ENCODE measurements at places on chromosomes 3 and 15.
A peak's percentile ranks its signal among the peaks of the same experiment; 100 is the strongest.

DNA sequence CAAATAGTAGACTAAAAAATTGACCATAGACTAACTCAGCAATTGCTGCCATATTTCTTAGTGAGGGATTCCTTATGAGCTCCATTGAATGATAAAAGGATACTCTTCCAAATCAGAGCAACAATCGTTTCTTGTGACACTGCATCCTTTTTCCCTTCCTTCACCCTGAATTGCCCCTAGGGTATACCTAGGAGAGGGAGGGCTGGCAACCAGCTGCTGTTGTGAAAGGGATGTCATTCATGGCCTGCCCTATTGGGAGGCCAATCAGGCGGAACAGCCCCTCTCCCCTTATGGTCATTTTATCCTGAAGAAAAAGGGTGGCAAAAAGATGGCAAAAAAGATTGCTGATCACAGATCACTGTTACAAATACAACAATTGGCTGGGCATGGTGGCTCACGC is 26.3 kb downstream of the B3GNT5 start:
- no peak for ATAC-seq

GRCh38 chr3:165522386-165522785 is 314.8 kb downstream of the BCHE start:
- ATAC-seq, result no peak

DNA sequence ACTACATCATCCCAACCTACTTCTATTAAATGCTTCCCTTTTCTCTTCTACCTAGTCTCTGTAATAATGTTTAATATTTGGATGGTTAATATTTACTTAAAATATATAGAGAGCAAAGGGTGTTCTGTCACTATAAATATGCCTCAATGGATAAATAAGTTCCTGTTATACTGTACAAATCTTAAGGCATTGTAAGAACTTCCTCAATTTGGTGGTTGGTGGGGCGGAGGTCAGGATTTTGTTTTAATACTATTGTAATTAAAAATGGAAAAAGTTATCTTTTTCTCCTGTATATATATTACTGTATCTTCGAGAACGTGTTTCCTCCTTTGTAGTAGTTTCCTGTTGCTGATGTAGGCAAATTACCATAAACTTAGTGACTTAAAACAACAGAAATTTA is 41.5 kb downstream of the SPRED1 start:
- no peak for ATAC-seq

DNA sequence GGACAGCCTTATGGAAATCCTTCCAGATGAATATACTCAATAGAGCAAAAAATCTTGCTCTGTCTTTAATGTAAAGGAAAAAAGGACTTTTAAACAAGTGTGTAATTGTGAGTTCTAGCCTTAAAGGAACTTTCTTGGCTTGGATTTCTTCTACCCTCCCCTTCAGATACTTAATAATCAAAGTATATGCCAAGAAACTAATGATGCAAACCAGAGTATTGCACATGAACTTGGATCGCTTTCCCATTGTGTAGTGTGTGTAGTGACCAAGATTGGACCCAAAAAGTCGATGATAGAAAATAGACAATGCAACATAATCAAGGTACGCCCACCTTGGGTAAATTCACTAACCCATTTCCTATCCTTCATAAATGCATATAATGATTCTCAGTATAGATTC is 123.8 kb downstream of the TIGIT start:
- ATAC-seq, result no peak

DNA sequence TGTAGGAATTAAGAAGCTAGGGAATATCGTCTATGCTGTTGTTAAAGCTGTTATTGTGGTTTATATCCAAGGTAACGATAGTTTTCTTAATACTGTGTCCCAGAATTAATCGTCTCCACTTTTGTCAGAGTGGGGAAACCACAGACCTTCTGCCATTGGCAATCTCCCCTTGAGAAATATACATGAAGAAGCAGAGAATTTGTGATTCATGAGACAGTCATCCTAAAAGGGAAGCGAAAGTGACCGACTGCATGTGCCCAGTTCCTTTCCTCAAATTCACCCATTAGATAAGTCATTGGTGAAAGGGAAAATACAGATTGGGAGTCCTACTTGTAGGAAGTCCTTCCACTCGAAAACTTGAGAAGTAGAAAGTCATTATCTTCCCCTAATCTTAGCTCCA is 26.6 kb downstream of the DIPK2A start:
- no peak for ATAC-seq

GRCh38 chr3:53846134-53846850 is at the start of the genes CHDH and IL17RB:
CHDH (minus strand) TSS chr3:53846419; CDS start chr3:53824008, 22,411 bp downstream.
IL17RB (plus strand) TSS chr3:53846568; CDS start chr3:53846589, 21 bp downstream.
- ATAC-seq, result peak; percentile 71

GRCh38 chr3:10933805-10934481 is 58.6 kb upstream of the SLC6A1 start:
- peak; percentile 82 for ATAC-seq

DNA sequence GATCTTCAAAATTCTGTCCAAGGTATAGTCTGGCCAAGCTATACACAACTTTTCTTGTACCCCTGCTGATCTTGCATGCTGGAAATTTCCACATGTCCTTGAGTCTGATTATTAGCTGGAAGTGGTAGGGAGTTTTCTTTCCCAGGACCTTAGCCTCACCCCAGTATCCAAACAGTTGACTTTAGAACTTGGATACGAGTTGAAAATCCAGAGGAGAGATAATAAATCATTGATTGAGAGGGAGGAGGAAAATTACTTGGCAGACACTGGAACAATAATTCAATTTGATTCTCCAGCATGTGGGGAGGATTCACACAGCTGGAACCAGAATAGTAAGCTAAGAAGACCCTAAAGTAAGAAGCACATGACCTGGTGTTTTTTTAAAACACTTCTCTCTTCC is 116.4 kb downstream of the IL5RA start:
- no peak for ATAC-seq

DNA sequence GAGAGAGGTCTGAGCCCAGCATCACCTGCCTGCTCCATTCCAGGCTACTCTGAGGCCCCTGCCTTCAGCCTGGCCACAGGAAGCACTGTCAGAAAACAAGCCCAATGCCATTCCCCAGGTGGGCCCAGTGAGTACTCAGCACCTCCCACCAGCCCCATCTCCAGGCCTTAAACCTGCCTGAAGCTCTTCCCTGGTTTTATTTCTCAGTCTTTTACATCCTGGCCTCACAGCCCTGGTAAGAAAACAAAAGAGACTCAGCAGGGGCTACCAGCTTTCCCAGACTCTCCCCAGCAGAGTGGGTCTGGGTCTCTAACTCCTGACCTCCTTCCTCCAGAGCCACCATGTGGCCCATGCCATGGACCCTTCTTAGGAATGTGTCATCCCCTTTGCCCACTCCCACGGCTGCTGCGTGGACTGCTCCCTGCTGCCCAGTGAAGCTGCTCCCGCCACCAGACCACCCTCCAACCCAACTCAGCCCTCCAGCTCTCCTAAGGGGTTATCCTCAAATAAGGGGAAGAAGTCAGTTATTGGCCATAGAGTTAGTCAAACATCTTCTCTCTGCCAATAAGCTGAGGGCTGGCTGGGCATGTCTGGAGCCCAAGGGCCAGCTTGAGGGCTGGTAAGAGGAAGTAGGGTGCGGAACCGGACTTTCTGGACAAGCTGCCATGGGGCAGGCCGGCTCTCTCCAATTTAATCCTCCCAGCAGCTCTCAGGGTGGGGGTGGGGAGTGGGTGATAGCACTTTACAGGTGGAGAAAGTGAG is 116.7 kb upstream of the LINGO1 start:
- peak; percentile 70 for ATAC-seq

- no peak for ATAC-seq
Measured at GRCh38 chr15:89792106-89792805, 16.1 kb downstream of the MESP2 start.

DNA sequence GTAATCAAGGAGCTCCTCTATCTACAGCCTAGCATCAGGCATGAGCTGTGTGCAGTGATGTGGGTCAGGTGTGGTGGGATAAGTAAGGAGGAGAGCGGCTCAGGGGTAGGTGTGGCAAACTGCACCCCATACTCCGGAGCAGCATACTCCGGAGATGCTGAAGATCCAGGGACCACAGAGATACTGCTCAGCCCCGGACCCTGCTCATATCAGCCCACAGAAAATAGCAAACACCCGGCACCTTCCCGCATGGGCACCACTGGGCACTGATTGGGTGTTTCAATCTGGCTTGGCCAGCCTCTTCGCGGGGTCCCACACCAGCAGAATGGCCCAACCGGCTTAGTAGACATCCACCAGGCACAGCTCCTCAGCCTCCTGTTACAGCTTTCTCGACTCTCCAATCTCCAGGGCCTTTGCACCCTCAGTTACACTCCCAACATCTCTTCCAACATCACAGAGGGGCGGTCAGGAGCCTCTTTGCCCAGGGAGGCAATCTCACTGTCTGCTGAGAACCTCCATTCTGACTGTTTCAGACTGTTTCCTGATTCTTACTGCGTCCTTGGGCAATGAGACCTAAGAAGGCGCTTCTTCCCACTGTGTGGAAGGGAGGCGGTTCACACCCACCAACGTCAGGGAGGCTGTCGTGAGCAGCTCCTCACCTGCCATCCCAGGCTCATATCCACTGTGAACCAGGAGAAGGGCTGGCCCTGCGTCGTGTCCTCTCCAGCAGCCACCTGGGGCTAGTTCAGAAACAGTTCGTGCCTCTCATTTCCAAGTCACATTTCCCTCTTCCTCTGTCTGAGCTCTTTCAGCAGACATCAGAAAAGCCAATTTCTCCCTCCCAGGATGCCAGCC is 59.8 kb downstream of the CAPN7 start:
- no peak for ATAC-seq

DNA sequence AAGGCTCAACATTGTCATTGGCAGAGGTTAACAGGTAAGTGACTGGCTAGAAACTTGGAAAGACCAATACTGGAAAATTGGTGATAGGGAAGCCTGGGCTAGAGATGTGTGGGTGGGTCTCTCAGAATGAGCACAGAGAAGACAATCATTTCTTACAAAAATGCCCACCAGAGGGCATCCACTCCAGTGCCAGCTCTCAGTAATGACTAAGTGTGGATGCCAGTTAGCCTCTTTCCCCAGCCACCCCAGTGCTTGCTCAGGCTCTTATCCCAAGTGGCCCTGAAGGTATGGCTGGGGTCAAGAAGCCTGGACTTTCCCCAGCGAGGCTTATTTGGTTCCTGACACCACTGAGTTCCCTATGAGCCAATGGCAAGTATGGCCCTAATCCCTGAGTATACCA is 115.9 kb upstream of the ST8SIA2 start:
- peak; percentile 35 for ATAC-seq

GRCh38 chr3:59023612-59024011 is 26.2 kb downstream of the CFAP20DC start:
- ATAC-seq, result no peak

- peak; percentile 38 for ATAC-seq
Measured at GRCh38 chr3:45547764-45548680, 46.5 kb upstream of the LIMD1 start.

GRCh38 chr15:71566226-71566625 is 244.1 kb upstream of the NR2E3 start:
- ATAC-seq, result no peak

DNA sequence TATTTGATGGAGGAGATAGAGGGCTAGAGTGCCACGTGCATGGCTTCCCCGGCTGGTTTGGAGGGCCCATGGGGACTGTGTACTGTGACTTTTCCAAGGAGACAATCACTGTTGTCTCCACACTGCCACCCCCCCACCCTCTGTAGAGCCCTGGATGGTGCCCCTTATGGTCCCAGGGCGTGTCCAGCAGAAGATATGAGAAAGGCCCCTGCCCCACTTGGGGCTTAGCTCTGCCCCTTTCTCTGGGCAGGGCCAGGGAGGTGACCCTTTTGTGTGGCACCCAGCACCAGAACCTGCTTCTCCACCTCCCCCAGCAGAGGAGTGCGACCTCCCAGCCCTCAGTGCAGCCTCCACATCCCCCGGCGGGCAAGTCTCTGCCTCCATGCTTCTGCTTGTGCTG is 32.1 kb downstream of the SPSB4 start:
- no peak for ATAC-seq

DNA sequence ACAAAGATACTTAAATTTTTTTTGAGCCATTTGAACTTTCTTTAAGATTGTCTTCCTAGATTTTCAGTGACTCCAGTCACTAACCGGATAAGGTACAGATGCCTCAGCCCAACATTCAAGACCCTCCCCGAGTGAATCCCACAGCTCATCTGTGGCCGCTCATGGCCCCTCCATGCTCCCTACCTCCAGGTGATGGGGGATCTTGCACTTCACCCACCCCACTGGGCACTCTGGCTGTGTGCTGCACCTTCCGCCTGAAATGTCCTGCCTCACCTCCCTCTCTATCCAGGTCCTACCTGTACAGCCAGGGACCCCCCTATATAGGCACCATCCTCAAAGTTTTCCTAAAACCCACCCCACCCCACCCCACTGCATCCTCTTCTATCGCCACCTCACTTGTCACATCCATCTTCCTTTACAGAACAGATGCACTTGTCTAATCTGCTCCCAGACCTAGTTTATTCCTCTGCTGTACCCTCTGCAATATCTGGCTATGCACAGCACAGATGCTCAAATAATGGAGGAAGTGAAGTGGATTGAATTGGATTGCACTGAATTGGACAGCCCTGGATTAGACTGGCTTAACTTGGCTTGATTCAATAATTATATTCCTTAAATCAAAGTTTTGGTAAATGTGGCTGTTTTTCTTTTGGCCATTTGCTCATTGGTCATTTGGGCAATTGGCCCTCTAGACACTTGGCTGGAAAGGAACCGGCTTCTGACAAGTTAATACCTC is 24.5 kb downstream of the NTRK3 start:
- no peak for ATAC-seq

DNA sequence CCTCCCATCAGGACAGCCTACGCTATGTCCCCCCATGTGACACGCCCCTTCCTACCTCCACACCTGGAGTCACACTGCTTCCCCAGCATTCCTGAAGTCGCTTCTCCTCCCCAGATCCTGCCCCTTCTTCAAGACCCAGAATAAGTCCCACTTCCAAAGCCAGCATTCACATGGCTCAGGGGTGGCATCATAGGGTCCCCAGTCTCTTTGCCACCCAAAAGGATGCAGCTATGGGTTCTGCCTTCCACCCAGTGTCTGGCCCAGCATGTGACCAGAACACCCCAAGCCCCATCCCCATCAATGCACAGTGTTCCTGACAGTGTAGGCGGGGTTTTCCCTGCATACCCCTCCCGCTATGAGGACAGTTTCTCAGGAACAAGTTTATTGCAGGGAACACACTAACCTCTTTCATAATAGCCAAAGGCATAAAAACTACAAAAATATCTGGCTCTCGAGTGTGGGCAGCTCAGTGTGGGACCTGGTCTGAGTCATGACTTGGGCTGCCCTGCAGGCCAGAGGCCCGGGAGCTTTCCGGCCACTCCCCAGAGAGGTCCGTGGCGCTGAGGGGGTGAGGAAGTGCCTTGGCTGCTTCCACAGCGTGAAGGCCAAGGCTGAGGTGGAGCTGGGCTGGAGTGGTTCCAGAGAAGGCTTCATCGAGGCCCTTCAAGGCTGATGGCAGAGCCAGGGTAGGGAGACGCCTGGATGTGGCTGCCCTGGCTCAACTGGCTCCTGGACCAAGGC is 5.8 kb downstream of the ISLR start:
- peak; percentile 68 for ATAC-seq

GRCh38 chr3:150830745-150831144 is 67.8 kb upstream of the SIAH2 start:
- ATAC-seq, result no peak

- ATAC-seq, result no peak
Measured at GRCh38 chr3:127233371-127233770, 40.4 kb downstream of the PRR23E start.
